CD4-positive, alpha-beta T cell (primary cell): ENCODE measurements at places on chromosomes 11 and 22. TPM values are rescaled to one million over a fixed set of nuclear protein-coding genes. Genes with fewer than 3 reads are reported as not detected.

PGM2L1 gene
- 11.8 TPM for total RNA-seq

PDGFD gene
- total RNA-seq: not detected

PAX6 gene
- not detected for total RNA-seq

NELL1 gene
- not detected for total RNA-seq

- DNase-seq: no peak
- no peak overlapping the region for H3K27ac ChIP-seq
- H3K4me3 ChIP-seq: no peak overlapping the region
- H3K4me1 ChIP-seq: peaks cover 6% of the 10 kb centered on the region
- no peaks in the 10 kb centered on the region for H3K36me3 ChIP-seq
Observed at GRCh38 chr11:57343825-57344224, 5.7 kb downstream of the P2RX3 start.

DNA sequence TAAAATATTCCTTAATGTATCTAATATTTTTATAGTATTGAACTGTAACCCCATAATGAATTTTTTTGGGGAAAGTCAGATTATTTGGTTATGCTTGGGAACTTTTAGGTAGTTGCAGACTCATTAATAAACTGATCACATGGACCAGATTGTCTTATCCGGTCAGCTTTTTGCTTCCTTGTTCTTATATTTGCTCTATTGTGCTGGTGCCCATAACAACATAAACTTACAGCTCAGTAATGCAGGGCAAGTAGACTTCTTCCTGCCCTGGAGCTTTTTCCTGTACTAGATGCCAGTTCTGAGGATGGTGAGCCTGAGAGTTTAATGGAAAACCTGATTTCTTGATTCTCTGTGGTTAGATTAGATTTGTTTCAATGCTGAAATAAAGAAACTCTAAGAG lies 53.2 kb downstream of the MTMR3 start:
- no peak for DNase-seq
- H3K4me3 ChIP-seq: no peak overlapping the region
- no peaks in the 10 kb centered on the region for H3K4me1 ChIP-seq
- H3K27ac ChIP-seq: no peak overlapping the region
